ENCODE measurements at places on chromosomes 4 and X.

DNA sequence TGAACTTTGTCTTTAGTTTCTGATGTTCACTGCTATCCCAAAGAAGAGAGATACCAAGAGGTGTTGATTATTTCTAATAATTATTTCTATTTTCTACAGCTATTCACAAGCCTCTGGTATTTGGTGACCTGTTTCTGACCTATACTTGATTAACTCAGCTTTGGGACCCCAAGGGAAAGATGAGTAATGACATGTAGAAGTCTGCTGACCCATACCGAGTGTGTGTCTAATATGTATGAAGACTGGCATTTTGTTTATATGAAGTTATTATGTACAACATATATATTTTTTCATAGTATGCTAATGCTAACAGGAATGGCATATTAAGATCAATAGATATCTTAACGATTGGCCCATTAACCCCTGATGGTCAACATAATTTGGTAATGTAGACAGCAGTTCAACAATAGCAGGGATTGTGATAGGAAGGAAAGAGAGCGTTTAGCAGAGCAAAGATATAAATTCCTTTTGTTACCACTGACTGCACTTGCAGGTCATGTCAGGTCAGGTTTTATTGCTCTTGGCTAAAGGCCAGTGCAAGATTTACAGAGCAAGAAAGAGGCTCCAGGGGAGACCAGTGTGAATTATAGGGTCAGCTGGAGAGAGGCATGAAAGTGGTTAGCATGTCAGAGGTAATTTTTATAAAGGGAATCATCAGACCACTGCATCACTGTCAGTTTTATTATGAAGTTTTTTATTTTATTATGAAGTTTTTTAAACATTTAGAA lies 94.7 kb upstream of the DIPK2B start:
- DNase-seq = no peak

DNA sequence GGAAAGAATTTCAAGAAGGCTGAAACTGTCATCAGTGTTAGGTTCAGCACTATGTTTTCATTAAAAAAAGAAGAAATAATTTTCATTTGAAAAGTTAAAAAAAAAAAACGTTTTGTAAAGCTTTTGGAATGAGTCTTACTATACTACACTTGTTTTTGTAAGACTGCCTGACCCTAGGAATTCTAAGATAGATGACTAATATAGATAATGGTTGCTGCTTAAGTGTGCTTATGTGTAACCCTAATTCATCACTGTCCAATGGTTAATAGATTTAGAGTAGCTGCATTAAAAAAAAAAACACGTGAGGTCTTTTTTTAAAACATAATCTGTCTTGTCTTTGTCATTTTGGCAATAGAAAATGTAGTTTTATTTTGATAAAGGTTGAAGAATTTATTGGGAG lies 323.2 kb downstream of the IL1RAPL1 start:
- DNase-seq = no peak

GRCh38 chr4:183205709-183206108 lies 106.7 kb downstream of the WWC2 start:
- no peak for DNase-seq

DNA sequence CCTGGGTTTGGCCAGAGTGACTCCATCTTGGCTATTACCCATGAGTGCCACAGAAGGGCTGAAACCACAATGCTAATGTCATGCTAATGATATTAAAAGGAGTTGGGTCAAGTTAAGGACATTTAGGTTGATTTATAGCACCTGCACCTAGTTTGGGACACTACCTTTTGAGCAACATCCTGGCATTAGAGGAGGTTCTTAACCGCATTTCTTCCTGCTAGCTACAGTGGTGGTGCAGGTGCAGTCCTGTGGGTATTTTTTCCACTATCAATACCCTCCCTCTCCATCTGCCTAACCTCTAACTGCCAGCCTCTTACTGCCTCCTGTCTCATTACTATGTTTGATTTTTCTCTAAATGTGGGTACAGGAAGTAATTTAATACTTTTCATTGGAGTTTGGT lies 1276.1 kb downstream of the FSTL5 start:
- DNase-seq = no peak

- DNase-seq = no peak
These were observed 52.4 kb downstream of the GLRB start for GRCh38 chr4:157128395-157128794.

DNA sequence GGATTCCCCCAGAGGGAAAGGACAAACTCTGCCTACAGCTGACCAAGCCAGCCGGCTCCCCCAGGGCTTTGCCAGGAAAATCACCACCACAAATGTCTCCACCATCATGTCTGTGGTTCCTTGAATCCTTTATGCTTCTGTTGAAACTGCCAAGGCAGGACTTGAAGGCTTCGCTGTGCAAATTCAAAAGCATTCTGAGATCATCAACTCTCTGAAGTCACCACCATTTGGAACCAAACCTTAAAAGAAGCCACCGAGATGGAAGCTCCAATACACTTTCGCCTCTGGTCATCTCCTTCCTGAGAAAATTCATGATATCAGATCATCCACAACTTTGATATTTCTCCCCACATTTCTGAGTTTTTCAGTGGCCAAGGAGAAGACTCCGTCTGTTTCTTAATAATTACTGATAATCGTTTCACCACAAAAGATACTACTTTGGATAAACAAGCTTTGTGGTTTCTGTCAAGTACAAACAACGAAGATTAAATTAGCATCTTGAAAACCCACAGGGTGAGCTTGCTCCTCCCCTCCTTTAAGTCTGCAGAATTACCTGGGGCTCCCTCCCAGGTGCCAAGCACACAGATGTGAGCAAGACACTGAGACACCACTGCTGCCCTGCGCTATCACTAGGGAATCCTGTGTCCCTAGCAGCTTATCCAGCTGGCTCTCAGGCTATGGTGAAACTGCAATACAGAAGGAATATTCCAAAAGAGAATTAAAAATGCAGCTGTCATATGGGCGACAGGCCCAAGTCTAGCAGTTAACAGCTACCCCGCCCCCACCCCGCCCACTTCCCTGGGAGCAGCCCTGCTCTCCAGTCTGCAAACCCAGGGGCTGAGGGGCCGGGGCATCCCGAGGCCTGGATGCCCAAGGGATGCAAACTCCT lies 125.0 kb upstream of the TBL1X start:
- DNase-seq = no peak

GRCh38 chrX:8815460-8816065 lies 14.4 kb upstream of the FAM9A start:
- DNase-seq = no peak

DNA sequence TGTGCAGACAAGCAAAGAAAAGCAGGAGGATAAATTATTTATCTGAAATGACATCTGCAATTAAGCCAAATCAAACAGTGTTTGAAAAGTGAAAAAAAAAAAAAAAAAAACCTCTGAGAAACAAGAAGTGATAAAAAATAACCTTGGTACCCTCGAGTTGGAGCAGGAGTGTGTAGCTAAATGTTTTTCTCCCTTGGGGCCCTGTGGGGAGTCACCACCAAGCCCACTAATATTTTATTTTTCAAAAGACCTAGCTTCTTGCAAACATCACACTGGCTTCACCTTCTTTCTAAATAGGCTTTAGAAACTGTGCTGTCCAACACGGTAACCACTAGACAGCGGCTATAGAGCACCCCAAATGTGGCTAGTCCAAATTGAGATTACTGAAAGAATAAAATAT lies 47.7 kb downstream of the SNX25 start:
- DNase-seq = no peak
